ENCODE measurements at places on chromosomes 2 and 18.

DNA sequence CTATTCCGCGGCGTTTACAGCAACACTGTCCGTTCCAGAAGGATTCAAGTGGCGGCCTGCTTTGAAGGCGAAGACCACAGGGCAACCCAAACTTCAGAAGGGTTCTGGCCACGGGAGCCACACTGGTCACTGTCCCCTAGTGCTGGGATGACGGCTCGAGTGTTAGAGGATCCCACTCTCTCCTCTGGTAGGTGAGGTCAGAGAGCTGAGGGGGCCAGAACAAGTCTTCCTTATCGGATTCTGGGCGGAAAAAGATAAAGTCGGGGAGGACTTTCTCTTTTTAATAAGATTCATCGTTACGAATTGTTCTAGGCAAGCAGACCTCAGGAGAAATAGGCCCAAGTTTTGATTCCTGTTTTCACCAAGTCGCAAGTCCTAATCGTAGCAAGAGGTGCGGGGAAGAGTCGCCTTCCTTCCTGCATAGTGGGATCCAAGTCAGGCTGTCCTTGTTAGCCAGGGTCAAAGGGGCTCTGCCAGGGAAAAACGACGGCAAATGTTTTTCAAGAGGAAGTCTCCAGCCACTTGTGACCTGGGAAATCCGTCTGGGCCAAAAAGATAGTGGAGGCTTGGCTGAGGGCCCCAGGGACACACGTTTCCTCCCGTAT lies 864 bp upstream of the MYL12A start:
- DNase-seq, result no peak

DNA sequence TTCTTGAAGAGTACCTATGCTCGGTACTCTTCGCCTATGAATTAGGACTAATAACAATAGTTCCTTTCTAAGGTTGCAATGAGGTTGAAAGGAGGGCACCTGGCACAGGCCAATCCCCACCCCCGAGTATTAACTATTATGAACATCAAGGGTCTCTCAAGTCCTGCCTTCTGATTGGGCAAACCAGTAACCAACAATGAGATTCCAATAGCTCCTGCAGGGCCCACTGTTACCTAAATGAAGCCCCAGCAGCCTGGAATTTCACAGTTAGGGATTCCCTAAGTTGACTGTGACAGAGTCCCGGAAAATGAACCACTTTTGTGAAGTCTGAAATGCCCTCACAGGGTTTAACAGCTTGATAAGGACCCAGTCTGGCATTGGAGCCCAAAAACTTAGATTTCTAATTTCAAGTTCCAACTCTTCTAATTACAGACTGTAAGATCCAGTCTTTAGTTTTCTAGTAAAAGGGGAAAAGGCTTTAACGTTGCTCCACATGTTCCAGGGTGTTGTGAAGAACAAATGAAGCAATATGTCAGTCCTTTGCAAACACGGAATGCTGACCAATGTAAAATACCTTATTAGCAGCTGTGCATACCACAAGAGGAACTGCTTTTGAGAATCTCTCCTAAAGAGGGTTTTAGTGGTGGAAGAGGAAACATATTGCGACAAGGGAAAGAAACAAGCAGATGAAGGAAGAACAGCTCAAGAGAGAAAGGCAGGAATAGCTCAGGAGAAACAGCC lies 277.7 kb upstream of the MAP2 start:
- DNase-seq, result no peak

DNA sequence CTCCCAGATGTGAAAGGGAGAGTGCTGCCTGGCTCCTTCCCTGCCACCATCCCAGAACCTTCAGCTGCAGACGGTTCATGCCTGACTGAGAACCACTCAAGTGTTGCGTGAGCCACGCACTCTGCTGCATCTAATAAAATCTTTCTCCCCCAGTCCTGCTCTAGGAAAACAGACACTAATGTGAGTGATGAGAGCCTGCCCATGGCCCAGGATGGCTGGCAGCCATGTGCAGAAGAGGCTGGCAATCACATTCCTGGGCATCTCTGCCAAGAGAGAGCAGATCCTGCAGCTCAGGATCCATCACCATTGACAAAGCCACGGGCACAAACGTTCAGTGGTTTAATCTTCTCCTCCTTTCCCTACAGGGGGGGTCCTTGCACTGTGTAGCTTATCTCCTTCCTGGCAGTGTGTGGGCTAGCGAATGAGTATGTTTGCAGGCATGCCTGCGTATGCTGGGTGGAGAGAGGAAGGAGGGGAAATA lies 477.5 kb downstream of the SLC4A3 start:
- DNase-seq, result no peak

DNA sequence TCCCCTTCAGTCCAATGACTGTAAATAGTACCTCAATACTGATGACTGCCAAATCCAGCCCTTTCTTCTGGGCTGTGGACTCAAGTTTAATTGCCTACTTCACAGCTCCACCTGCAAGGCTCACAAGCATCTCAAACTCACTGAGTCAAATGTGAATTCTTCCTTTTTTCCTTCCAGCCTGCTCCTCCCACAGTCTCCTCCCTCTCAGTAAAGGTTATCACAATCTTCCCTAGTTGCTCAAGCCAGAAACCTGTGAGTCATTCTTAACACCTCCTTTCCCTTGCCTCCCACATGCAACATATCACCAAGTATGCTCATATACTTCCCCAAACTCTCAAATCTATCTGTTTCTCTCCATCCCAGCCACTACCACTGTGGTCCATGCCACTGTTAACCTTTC lies 3.7 kb upstream of the MFSD6 start:
- DNase-seq, result no peak

- DNase-seq, result no peak
Observed at GRCh38 chr2:584863-585823, 92.1 kb downstream of the TMEM18 start.

All from T-helper 17 cell (primary cell).